Stimulated activated CD4-positive, alpha-beta T cell treated with anti-CD3 and anti-CD28 coated beads, Interleukin-12 subunit alpha, Interleukin-12 subunit beta, amount 100 ng/mL, for 24 hours (primary cell): ENCODE measurements at places on chromosomes 7 and 10.

- DNase-seq, result no peak
Observed at GRCh38 chr7:105886776-105887175, 10.4 kb upstream of the ATXN7L1 start.

GRCh38 chr10:15572531-15573045 is 147.1 kb downstream of the ITGA8 start:
- no peak for DNase-seq

DNA sequence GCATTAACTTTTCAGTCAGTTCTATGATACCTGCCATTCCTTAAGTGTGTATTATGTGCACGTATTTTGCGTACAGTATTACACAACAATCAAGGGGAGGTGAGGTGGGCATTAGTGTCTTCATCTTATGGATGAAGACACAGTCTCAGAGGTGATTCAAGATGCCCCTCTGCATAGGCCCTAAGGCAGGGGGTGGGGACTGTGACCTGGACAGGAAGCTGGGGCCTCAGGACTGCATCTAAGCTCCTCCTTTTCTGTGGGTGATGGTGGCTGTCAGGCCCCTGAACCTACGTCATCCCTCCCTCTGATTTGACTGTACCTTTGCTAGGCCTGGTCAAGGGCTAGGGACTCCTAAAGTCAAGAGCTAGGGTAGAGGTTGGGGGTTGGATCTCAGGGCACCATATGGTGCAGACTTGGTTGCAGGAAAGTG is 38.9 kb downstream of the HK1 start:
- DNase-seq, result no peak

GRCh38 chr10:123604506-123604905 is 61.6 kb upstream of the GPR26 start:
- DNase-seq, result no peak

DNA sequence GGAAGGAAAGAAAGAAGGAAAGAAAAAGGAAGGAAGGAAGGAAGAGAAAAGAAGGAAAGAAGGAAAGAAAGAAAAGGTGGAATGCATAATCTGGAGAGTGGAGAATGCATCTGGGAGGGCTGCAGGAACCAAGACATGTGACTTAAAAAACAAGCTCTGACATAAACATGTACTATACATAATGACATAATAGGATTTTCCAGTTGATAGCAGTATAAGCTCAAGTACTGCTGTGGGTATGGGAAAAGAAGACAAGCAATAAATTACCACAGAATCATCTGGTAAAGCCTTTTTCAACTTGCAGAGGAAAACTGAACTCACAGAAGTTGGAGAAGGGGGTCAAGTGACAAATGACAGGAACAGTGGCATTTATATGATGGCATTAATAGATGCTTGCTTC is 345.9 kb downstream of the PLXDC2 start:
- DNase-seq, result no peak

GRCh38 chr7:85602196-85602595 is 415.3 kb upstream of the SEMA3D start:
- no peak for DNase-seq

GRCh38 chr10:983971-984655 is 4.1 kb upstream of the GTPBP4 start:
- DNase-seq, result no peak

GRCh38 chr7:24728503-24729364 is 28.5 kb downstream of the GSDME start:
- DNase-seq, result peak; percentile 24

DNA sequence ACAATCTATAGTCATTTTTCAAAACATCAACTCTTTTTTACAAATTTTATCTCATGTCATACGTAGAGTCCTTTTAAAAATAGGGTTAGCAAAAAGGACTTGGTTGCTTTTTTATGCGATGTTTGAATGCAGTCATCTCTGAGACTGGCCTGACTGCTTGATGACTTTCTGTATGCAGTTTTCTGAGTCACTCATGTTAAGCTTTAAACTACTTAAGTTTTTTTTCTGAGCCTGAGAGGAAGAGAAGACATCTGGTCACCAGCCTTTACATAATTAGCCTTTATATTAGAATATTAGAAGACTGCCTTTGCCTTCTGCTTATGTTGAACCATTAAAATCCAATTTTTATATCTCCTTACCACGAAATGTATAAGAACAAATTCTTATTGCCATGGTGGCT is 834.4 kb upstream of the MBL2 start:
- DNase-seq, result no peak

- no peak for DNase-seq
Observed at GRCh38 chr10:126972635-126973414, 67.6 kb downstream of the DOCK1 start.

- no peak for DNase-seq
Observed at GRCh38 chr7:111871283-111871682, 309.0 kb upstream of the IMMP2L start.

DNA sequence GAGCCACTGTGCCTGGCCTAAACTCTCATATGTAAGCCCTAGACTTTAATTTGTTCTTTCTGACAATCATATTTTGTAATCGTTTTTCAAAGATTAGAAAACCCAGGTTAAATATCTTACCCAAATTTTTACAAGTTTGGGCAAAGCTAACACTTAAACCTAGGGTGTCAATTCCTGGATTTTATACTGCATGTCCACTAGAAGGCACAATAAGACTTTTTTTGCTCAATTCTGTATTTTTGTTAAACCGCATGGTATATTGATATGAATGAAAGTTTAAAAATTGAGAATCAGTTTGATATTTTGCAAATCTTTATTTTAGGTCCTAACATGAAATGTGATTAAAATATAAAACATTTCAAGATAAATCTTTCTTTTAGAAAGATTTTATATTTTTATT is 29.3 kb downstream of the DYNC2I1 start:
- DNase-seq, result no peak

DNA sequence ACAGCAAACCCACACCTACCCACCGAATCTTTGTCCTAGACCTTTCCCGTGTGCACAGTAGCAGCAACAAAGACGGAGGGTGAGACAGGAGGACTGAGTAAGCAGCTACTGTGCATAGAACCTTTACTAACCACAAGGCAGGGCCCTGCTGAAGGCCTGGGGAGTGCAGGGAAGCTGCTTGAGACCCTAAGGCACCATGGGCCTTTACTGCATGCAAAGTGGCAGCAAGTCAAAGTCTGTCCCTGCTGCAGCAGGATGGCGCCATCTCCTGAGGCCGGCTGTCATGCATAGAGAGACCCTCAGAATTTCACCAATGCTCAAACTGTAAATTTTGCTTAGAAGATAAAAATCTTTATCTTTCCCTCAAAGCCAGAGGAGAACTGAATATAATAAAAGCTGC is 610.5 kb downstream of the ACTR3B start:
- DNase-seq, result no peak

GRCh38 chr10:129626309-129626708 is 159.3 kb downstream of the MGMT start:
- no peak for DNase-seq

- DNase-seq, result no peak
Observed at GRCh38 chr7:1218541-1219165, 14.0 kb upstream of the UNCX start.

DNA sequence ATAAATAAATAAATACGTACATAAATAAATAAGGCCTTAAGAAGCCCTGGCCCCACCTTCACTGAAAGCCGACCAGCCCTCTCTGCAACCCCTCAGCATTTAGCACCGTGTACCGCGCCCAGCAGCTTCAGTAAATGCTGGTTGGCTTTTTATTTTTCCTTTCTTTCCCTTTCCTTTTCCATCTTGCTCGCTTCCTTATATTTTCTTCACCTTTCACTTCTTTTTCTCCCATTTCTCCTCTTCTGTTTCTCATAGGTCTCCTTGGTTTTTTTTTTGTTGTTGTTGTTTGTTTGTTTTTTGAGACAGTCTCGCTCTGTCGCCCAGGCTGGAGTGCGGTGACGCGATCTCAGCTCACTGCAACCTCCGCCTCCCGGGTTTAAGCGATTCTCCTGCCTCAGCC is 11.2 kb downstream of the ZAN start:
- no peak for DNase-seq

GRCh38 chr10:93124580-93125318 is 51.1 kb downstream of the CYP26A1 start:
- no peak for DNase-seq

DNA sequence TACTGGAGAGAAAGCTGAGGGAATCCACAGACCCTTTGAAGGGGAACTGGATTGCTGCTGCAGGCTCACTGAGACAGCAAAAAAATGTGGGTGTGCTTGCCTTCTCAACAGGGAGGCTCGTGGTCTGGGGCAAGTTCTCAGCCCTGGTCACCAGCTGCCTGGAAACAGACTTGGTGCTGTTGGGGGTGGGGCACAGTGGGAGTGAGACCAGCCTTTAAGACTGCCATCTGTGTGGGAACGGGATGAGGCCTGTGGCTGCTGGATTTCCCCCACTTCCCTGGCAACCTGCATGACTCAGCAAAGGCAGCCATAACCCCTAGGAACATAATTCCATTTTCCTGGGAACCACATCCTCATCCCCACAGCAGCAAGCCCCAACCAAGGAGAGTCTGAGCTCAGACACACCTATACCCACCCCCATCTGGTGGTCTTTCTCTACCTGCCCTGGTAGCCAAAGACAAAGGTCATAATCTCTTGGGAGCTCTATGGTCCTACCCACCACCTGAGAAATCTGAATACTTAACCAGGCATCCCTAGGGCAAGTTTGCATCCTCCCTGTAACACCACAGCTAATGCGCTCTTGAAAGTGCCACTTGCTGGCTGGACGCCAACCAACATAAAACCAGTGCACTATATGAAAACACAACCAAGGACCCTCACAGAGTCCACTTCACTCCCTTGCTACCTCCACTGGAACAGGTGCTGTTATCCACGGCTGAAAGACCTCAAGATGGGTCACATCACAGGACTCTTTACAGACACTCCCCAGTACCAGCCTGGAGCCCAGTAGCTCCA is 45.0 kb upstream of the TFEC start:
- no peak for DNase-seq

DNA sequence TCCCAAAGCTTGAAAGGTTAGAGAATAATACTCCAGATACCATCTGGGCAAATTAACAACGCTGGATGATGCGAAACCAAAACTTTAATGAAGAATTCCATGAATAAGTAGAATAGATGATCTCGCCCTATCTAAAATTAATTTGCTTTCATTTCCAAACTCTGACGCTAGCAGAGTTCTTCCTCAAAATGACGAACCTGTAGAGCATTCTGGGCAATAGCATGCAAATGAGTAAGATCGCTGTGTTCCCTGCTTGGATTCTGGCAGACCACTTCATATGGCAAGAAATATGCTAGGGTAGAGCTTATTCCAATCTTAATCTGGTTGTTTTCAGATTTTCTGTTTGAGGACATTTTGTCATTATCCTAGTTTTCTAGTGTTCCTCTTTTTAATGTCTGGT is 36.1 kb upstream of the SMNDC1 start:
- DNase-seq, result no peak

DNA sequence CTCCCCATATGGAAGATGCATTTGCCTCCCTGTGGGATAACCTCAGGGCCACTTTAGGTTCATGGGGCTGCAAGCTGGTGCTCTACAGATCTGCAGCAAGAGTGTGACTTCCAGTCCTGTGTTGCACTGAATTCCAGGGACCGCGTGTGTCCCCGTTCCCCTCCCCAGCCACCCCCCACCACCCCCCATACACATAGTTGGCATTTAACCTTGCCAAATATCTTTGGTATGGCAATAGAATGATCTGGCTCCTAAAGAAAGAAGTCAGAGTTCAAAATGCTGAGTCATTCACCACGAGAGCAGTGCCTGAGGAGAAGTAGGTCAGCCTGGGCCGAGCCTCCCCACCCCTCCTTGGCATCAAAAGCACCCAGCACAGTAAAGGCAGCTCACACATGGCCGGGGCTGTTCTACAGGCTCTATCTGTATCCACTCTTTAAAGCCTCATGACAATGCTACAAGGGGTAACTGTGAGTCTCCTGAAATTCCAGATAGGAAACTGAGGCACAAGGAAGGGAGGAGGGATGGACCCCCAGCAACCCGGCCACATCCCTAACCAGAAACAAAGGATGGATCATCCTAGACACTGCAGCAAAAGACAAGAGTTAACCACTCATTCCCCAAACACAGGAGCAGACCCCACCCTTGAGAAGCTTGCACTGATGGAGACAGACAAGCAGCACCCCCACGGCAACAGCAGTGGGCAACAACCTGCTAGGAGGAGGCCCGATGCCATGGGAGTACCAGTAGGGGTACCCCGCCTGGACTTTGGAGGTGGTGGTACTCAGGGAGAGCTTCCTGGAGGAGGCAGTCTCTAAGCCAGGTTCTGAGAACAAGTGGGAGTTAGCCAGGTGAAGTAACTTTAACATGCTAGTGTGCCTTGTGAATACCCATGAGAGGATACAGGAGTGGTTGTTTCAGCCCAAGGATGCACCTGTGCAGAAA is 70.3 kb upstream of the NANOS1 start:
- no peak for DNase-seq

- DNase-seq, result no peak
Observed at GRCh38 chr10:125533866-125534265, 149.1 kb downstream of the TEX36 start.

- DNase-seq, result no peak
Observed at GRCh38 chr7:95694334-95694733, 78.0 kb upstream of the DYNC1I1 start.

- DNase-seq, result no peak
Observed at GRCh38 chr7:66877577-66878300, 43.3 kb upstream of the TMEM248 start.

GRCh38 chr7:471866-472639 is 47.6 kb downstream of the PDGFA start:
- DNase-seq, result no peak

- DNase-seq, result no peak
Observed at GRCh38 chr10:124287071-124287685, 131.5 kb downstream of the OAT start.

DNA sequence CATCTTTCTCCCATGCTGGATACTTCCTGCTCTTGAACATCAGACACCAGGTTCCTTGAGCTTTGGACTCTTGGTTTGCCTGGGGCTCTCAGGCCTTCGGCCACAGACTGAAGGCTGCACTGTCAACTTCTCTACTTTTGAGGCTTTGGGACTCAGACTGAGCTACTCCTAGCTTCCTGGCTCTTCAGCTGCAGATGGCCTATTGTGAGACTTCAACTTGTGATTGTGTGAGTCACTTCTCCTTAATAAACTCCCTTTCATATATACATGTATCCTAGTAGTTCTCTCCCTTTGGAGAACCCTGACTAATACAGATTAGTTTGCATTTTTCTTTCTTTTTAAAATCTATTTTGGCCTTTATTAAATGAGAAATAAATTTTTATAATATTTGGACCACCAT is 276.2 kb upstream of the SEMA3C start:
- no peak for DNase-seq

GRCh38 chr10:131088619-131089018 is 222.9 kb downstream of the TCERG1L start:
- DNase-seq, result no peak

DNA sequence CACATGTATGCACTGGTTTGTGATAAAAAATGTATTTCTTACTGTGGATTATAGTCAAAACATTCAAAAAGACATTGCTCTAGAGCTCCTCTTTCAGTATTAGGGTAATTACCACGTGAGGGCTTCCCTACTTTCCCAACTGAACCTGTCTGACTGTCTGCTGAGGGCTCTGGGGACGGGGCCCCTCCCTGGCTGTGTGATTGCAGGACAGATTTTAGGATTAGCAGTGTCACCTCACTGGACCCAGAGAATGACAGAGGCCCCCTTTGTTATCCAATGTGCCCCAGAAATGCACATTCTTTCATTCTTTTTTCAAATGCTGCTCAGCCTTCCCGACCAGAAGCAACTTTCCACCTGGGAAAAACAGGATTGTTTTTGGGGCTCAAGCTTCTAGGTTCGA is 43.6 kb upstream of the MXI1 start:
- no peak for DNase-seq

- no peak for DNase-seq
Observed at GRCh38 chr10:12177642-12178041, 18.0 kb downstream of the NUDT5 start.
